Hematopoietic multipotent progenitor cell (in vitro differentiated cells): ENCODE measurements at places on chromosomes 1 and 21.

- no peak for DNase-seq
These were observed 611.5 kb upstream of the RGS18 start for GRCh38 chr1:191546803-191547202.

DNA sequence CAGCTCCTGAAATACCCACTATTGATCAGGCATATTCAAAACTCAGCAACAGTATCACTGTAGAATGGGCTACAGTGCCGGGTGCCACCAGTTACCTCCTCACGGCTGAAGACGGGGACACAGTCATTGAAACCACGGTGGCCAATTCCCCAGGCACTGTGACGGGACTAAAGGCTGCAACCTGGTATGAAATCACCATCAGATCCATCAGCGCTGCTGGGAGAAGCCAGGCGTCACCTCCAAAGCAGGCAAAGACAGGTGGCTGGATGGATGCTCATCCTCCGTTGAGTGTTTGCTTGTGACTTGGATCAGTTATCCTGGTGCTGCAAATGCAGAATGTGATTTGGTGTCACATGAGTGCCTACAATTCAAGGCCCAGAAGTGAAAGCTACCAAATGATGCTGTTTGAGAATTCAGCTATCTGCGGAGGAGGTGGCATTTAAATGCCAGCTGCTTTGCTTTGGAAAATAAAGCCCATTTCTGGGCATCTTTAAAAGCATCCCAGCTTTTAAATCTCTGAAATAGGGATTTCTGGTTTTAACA is 5.1 kb downstream of the FNDC7 start:
- no peak for DNase-seq

GRCh38 chr1:247456914-247457639 is 827 bp downstream of the OR2B11 start:
- peak; percentile 60 for DNase-seq

GRCh38 chr1:234842726-234843641 is 233.0 kb upstream of the IRF2BP2 start:
- DNase-seq, result no peak

GRCh38 chr1:2009101-2010053 is 5.8 kb upstream of the CFAP74 start:
- no peak for DNase-seq

GRCh38 chr1:208137193-208137592 is 107.0 kb downstream of the PLXNA2 start:
- no peak for DNase-seq

DNA sequence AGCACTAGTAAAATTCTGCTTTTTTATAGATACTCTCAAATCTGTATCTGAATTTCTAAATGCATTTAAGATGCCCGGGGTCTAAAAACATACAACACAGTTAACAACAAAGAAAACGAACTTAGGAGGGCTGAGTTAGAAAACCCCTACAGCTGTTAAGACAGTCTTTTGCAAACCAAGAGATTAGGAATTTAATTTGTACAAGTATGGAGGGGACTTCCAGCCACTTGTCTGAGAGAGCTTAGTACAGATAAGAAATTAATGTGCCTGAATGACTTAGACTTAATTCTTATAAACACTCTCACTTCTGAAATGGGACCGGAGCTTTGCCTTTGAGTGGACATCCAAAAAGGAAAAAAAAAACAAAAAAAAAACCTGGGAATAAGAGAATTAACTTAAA is 61.6 kb downstream of the SMYD3 start:
- no peak for DNase-seq

DNA sequence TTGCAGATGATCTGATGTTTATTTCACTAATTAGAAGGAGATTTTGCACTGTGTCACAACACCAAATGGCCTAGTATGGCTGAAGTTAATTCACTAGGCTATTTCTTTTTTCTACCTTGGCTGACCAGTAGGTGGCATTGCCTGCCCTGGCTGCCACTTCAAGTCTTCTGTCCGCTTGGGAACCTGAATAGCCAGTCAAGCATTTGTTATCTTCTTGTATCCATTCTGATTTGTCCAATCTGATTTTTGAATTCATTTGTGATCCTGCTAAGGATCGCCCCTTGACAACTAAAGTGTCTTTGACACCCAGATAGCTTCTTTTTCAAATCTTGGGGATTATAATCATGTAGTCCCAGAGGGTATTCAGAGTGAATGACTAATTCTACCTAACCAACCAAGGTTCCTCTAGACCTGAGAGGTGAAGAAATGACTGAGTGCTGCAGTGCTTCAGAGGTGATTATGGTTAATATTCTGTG is 99.4 kb downstream of the GIPC2 start:
- peak; percentile 76 for DNase-seq

GRCh38 chr1:101367630-101368029 is 130.8 kb downstream of the S1PR1 start:
- DNase-seq, result no peak

- no peak for DNase-seq
These were observed 190.5 kb downstream of the HS2ST1 start for GRCh38 chr1:87104945-87105344.

GRCh38 chr1:14522926-14523241 is 75.6 kb upstream of the KAZN start:
- no peak for DNase-seq

GRCh38 chr1:192568063-192568462 is 7.5 kb upstream of the RGS1 start:
- DNase-seq, result no peak

- no peak for DNase-seq
These were observed 19.7 kb upstream of the COL24A1 start for GRCh38 chr1:86176226-86176625.

- DNase-seq, result no peak
These were observed 54.7 kb downstream of the MAP3K7CL start for GRCh38 chr21:29185172-29185571.

DNA sequence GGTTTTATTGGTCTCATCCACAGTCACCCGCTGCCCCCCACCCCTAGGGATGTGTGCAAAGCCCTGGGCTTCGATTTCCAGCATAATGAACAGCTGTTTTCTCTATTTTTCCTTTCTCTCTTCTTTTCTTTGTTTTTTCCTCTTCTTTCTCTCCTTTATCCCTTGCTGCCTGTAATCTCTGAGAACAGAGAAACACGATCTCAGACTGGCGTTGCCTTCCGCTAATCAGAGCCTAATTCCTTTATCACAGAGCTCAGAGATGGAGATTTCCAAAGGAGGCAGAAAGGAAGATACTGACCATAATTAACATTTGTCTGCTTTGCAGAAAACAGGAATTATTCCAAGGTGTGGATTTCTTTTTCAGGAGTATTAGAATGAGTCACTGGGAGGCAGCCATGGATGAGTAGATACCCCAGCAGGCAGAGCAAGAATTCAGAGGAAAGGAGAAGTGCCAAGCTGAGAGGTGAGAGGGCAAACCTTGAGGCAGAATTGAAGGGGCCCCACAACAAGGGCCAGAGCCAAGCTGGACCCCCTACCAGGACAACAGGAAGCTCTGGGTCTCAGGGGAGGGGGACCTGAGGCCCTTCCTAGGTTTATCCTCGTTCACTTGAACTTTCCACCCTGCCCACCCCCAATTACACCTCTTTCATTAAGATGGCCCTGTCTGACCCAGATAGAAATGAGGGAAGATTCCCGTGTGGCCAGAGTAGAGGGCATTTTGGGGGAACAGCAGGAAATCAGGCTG is 33.3 kb downstream of the MATN1 start:
- DNase-seq, result no peak
